ENCODE measurements at places on chromosomes 4 and X. TPM values are rescaled to one million over a fixed set of nuclear protein-coding genes. Genes with fewer than 3 reads are reported as not detected.

DNA sequence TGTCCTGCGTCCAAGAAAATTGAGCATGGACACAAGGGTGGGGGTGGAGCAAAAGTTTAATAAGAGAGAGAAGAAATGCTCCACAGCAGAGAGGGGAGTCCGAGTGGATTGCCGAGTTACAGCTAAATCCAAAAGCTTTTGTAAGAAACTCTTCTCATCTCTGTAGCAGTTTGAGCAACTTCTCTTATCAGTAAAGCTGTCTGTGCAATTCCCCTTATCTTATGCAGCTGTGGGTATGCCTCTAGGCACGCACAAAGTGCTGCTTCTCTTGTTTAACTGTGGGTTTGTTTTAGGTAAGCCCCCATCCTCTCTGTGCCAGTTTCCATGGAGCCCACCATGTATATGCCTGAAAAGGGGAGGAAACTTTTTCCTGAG, 44.8 kb downstream of the HMGB2 start:
- H3K4me1 ChIP-seq, result peaks cover 5% of the 10 kb centered on the region
- no peak overlapping the region for H3K4me3 ChIP-seq
- H3K36me3 ChIP-seq, result no peaks in the 10 kb centered on the region
- no peak for DNase-seq
- peak overlapping the region; percentile 7 for H3K27ac ChIP-seq
- H3K27me3 ChIP-seq, result no peaks in the 10 kb centered on the region

DNA sequence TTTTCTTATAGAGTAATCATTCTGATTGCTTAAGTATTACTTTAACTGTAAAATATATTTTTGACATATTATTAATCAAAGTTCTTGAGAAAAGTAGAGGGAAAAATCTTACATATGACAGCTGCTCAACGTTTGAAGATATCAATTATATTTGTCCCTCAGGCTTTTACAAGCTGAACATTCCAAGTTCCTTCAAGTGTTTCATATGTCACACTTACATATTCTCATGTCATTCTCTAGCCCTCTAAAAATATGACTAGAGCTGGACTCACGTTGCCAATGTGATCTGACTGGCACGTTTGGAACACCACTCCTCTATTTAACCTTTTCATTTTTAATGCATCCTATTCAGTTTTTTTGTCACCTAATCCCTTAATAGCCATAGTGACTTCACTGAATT, 492.9 kb downstream of the PCDH18 start:
- H3K36me3 ChIP-seq, result no peaks in the 10 kb centered on the region
- no peak overlapping the region for H3K27ac ChIP-seq
- H3K4me1 ChIP-seq, result no peaks in the 10 kb centered on the region
- no peak for DNase-seq
- no peak overlapping the region for H3K4me3 ChIP-seq

GRCh38 chr4:85870298-85871083, 395.5 kb downstream of the ARHGAP24 start:
- H3K27ac ChIP-seq, result no peak overlapping the region
- no peaks in the 10 kb centered on the region for H3K36me3 ChIP-seq
- H3K4me1 ChIP-seq, result no peaks in the 10 kb centered on the region
- DNase-seq, result no peak

Gene NDP
- total RNA-seq, result not detected

Gene RNF175
- total RNA-seq, result not detected
